Activated CD4-positive, alpha-beta T cell treated with anti-CD3 and anti-CD28 coated beads for 36 hours (primary cell): ENCODE measurements at places on chromosomes 5 and 9.

DNA sequence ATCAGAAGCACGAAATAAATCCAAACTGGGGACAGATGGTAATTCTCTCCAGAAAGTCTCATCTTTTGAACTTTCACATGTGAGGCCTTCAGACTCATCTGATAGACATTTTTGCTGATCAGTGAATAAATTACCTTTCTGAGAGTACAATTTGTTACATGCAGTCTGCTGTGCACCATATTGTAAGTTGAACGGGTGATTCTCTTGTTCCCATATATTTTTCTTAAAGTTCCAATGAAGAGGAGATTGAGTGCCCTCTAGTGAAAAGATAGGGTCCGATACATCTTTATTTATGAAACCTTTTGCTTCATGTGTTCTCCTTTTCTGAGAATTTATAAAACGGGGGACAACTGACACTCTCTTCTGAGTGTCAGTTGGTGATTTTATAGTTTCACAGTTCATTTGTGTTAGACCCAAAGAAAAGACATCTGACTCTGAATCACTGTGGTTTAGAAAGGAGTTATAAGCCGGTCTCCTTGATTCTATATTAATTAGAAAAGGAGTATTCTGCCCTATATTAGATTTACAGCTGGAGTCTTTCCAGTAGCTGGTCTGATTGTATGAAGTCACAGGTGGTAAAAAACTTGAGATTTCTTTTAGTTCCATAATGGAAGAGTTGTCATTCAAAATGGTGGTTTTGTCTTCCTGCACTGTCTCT is 30.4 kb downstream of the GNG10 start:
- DNase-seq: no peak

- DNase-seq: no peak
Measured at GRCh38 chr5:79076819-79077218, 7.3 kb downstream of the BHMT2 start.

GRCh38 chr9:37528652-37529471 is 43.1 kb downstream of the POLR1E start:
- DNase-seq: peak; percentile 74

GRCh38 chr9:96423985-96424336 is 5.8 kb upstream of the ZNF367 start:
- no peak for DNase-seq

DNA sequence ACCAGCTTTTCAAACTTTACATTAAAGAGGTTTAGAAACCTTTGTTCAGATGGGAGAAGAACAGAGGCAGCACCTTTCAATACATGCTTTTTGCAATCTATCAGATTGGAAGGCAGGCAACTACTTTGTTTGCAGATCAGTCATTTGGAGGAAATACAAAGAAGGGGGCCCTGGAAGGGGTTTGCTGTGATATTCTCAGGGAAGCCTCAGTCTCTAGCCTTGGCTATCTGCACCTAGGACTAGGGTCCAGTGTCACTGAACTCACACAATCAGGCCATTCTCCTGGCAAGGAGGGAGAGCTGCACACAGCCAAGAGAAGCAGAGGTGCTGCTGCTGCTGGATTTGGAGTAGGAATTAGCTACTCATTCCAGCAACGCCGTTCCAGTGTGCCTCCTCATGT is 79.5 kb downstream of the CRB2 start:
- no peak for DNase-seq

DNA sequence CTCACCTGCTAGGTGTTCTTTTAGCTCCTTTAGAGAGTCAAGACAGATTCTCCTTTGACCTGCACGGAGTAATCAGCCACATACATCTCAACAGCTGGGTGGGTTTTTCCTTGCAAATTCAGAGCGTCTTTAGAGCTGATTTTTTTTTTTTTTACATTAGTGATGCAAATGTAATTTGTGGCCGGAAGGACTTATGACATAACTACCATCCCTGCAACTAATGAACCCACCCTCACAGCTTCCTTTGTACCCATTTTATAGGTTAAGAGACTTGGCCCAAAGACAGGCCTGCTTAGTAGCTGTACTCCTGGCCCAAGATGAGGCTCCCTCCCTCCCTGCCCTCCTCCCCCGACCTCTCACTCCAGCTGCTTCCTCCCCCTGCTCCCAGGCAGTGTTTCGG is 69.9 kb upstream of the NIPAL4 start:
- no peak for DNase-seq

DNA sequence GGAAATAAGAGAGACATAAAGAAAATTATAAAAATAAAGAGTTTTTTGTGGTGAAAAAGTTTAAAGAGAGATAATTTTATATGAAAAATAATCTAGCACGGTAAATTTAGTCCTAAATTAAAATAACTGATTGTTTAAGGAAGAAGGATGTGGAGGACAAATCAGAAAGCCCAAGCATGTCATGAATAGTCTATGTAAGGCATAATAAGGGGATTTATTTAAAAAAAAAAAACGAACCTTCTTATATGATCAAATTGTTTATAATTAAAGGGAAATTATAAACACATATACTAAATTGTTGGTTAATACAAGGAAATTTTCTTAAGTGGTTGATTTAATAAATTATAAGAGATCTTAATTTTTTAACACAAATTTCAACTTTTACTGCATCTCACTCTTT is 551.8 kb upstream of the TYRP1 start:
- DNase-seq: no peak
